ENCODE measurements at places on chromosomes 4 and X. TPM values are rescaled to one million over a fixed set of nuclear protein-coding genes. Genes with fewer than 3 reads are reported as not detected.
A peak's percentile ranks its signal among the peaks of the same experiment; 100 is the strongest.

DNA sequence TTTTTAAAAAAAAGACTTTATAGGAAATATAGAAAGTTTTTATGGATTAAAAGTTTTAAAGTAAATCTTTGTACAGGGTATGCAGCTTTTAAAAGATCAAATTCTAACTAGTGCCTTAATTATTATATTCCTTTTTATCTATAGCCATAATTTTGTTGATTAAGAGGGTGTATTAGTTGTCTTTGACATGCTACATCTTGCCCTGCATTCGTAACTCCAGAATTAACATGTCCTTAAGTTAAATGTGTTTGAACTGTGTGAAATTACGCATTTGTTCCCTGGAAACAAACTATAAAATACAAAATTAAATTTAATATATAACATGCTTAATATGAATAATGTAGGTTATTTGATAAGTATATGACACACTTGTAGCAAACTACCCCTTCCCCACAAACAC, 66.3 kb downstream of the PTPN13 start:
- no peak overlapping the region for H3K4me3 ChIP-seq
- no peaks in the 10 kb centered on the region for H3K27me3 ChIP-seq
- peaks cover 2% of the 10 kb centered on the region for H3K36me3 ChIP-seq
- H3K4me1 ChIP-seq = peaks cover 4% of the 10 kb centered on the region
- H3K27ac ChIP-seq = no peak overlapping the region
- no peak for DNase-seq

Gene TMEM156
- total RNA-seq = 56.8 TPM

DNA sequence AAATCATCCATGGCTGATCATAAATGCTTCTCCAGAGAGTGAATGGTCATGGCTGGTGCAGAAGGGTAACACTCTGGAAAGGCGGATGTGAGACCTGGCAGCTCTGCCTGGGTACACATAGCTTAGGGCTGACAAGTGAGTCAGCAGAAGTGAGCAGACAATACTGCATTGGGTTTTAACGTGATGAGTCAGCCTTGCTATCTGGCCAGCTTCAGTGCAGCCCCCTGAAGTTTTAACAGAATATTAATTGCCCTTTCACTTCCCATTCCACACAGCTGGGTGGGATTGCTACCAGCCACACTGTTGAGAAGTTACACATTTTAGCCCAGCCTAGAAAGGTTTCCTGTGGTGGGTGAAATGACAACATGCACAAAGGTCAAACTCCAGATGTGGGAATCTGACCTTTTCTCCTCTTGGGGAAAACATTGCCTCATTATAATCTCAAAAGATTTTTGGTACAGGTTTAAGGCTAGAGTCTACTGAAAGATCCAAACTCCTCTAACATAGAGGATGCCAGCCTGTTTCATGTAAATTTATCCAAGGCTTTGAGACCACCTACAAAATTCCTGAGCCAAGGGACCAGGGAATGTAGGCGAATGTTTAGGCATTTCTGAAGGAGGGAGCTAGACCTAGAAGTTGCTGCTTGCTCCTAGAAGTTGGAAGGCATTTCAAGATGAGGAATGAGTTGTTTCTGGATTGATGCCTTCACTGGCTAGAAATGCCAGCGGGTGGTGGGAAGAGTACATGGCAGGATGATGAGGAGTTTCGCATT, 230.3 kb upstream of the PGRMC2 start:
- H3K36me3 ChIP-seq = peaks cover 7% of the 10 kb centered on the region
- no peaks in the 10 kb centered on the region for H3K27me3 ChIP-seq
- no peak overlapping the region for H3K27ac ChIP-seq
- H3K4me3 ChIP-seq = no peak overlapping the region

DNA sequence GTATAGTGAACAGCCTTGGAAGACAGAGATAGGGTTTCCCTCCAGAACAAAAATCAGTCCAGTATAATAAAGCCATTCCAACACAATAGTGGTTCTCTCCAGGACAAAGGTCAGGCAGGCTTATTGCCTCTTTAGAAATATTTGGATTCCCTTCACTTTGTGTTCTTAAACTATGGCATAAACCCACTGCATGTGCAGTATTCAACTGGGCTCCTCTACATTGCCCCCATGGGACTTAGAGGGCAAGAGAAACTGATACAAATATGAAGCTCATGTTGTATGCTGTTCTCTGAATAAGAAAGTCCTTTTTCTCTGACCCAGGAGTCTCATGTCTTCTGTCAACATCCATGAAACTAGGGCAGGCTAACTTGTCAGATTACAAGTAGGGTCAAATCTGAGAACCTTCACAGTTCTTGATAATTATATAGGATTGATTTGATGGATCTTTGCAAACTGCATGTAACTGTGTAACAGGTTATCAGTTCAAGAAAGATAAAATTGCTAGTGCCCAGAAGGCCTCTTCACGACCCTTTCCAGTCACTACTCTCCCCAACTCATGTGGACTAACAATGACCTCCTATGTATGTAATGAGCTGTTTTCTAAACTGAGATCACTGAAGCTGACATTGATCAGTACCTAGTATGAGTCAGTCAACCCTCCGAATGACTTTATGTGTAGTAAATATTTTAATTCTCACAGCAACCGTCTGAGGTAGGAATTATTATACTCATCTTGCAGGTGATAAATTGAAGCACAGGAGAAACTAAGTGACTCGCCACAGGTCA, 31.9 kb upstream of the FAM9C start:
- peaks cover 71% of the 10 kb centered on the region for H3K4me1 ChIP-seq
- H3K27me3 ChIP-seq = peaks cover 53% of the 10 kb centered on the region
- no peak for DNase-seq
- H3K4me3 ChIP-seq = peak overlapping the region; percentile 62
- H3K36me3 ChIP-seq = peaks cover 5% of the 10 kb centered on the region

DNA sequence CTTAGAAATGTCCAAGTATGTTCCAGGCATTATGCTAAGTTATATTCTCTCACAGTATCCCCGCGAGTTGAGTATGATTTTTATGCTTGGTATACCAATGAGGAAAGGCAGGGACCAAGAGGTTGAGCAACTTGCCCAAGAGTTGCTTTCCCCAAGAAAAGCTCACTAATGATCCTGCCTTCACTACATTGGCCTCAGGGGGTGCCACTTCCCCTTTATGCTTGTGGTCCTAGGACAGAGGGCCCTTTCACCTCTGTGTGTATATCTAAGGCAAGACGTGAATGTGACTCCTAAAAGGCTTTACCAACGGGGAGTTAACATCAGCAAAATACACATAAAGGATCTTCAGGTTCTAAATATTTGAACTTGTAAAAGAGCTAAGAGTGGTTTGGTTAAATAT, 164.4 kb upstream of the CPEB2 start:
- DNase-seq = no peak
- no peaks in the 10 kb centered on the region for H3K36me3 ChIP-seq
- H3K4me3 ChIP-seq = no peak overlapping the region
- peaks cover 6% of the 10 kb centered on the region for H3K4me1 ChIP-seq

- no peak for DNase-seq
- H3K4me3 ChIP-seq = no peak overlapping the region
- H3K36me3 ChIP-seq = no peaks in the 10 kb centered on the region
- no peak overlapping the region for H3K27ac ChIP-seq
These were observed 383.5 kb downstream of the STPG2 start for GRCh38 chr4:97759785-97760184.

- H3K4me3 ChIP-seq = no peak overlapping the region
- H3K36me3 ChIP-seq = no peaks in the 10 kb centered on the region
- no peak for DNase-seq
- no peak overlapping the region for H3K27ac ChIP-seq
- H3K27me3 ChIP-seq = no peaks in the 10 kb centered on the region
- no peaks in the 10 kb centered on the region for H3K4me1 ChIP-seq
These were observed 258.6 kb downstream of the STIM2 start for GRCh38 chr4:27119239-27119638.

Gene AREG
- 4.8 TPM for total RNA-seq

DNA sequence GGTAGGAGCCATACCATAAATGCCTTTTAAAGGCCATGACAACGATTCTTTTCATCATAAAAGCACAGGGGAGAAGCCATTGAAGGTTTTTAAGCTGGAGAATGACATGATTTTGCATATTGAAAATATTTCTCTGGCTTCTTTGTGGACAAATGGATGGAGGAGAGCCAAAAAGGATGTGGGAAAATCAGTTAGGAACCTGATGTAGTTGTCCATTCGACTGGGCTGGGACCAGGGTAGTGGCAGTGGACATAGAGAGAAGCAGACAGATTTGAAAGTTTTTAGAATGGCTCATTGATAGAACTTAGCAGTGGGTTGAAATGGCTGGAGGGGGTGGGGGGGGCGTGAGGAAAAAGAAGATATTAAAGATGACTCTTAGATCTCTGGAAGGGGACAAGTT, 19.7 kb upstream of the MSN start:
- no peak for DNase-seq
- no peak overlapping the region for H3K27ac ChIP-seq
- no peak overlapping the region for H3K4me3 ChIP-seq
- peaks cover 35% of the 10 kb centered on the region for H3K4me1 ChIP-seq
- H3K36me3 ChIP-seq = no peaks in the 10 kb centered on the region

- no peaks in the 10 kb centered on the region for H3K27me3 ChIP-seq
- no peak overlapping the region for H3K27ac ChIP-seq
These were observed 7.2 kb upstream of the C1QTNF7 start for GRCh38 chr4:15420642-15421041.

DNA sequence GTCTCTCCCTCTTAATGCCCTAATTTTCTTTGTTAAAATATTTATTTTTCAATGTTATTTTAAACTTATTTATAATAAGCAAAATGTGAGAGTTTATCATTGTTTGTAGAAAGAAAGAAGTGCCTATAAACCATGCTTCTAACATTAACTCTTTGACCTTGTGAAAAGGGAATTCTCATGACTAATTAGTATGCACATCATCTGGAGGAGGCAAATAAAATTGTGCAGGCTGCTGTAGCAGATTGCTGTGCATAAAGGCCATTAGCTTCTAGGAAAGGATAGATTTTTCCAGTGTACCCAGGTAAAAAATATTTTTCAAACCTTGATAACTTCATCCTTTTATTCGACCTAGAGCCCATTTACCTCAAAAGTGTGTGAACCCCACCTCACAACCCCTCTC, 84.6 kb upstream of the GUCY1A1 start:
- no peak overlapping the region for H3K4me3 ChIP-seq
- H3K36me3 ChIP-seq = no peaks in the 10 kb centered on the region
- no peaks in the 10 kb centered on the region for H3K27me3 ChIP-seq
- no peak overlapping the region for H3K27ac ChIP-seq
- no peak for DNase-seq

Gene STBD1
- not detected for total RNA-seq

- no peaks in the 10 kb centered on the region for H3K36me3 ChIP-seq
- no peak for DNase-seq
- peaks cover 11% of the 10 kb centered on the region for H3K4me1 ChIP-seq
- peaks cover 22% of the 10 kb centered on the region for H3K27me3 ChIP-seq
- H3K27ac ChIP-seq = no peak overlapping the region
These were observed 3.6 kb upstream of the PDE5A start for GRCh38 chr4:119632216-119632615.

DNA sequence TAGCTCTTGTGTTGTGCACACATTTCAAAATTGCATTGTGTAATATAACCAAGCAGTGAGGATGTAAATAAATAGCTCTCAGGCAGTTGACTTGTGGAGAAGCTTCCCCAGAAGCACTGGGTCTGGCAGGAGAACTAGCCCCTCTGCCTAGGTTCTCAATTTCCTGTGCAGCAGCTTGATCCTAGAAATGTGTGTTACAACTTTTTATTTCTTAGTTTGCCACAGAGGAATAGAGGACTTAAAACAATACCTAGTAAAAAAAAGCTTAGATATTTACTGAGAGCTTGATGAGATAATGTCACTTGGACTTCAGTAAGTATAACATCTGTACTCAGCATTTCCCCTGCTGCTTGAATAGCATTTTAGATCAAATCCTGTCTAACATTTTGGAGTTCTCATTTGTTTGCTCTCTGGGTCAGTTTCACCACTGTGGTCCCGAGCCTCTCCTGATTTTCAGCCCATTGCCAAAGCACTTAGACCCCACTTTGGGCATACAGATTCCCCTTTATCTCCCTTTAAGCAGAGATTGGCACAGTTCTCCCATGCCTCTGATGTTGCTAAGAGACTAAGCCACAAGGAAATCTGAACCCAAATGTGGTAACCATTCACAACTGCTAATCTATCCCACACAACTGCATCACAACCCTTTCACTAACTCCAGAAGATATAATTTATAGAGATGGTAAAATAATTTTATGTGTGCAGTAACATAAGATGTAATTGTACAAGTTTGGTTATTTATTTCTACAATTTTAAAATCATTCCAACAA, 98.2 kb upstream of the NRK start:
- peaks cover 9% of the 10 kb centered on the region for H3K27me3 ChIP-seq
- no peaks in the 10 kb centered on the region for H3K36me3 ChIP-seq
- H3K4me3 ChIP-seq = no peak overlapping the region
- H3K4me1 ChIP-seq = no peaks in the 10 kb centered on the region

DNA sequence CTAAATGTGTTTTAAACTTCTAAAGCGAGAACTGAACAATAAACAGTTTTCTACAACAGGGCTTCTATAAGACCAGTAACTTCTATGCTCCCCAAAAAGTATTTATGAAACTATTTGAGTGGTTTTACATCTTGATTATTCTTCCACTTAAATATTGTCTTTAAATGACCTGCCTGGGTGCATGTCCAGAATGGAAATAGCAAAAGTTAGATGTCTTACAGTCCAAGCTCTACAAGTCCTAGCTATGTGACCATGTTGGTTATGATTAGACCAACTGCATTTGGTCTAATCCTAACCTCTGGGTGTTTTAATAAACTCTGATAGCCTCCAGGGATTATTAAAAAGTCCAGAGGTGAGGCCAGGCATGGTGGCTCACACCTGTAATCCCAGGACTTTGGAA, 79.0 kb upstream of the ATXN3L start:
- H3K27ac ChIP-seq = no peak overlapping the region
- peaks cover 14% of the 10 kb centered on the region for H3K4me1 ChIP-seq
- no peaks in the 10 kb centered on the region for H3K36me3 ChIP-seq

DNA sequence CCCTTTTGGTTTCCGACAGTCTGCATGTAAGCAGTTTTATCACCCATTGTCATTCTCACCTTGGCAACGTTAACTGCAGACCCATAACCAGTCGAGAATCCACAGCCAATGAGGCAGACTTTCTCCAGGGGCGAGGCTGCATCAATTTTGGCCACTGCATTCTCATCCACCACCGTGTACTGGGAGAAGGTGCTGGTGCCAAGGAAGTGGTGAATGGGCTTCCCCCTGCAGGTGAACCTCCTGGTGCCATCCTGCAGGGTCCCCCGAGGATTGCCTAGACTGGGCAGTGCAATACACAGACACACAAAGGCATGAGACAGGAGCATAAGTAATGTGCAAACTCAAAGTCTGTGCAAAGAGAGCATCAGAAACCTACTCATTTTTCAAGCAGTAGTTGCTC, 5.4 kb downstream of the ADH1B start:
- DNase-seq = no peak
- no peak overlapping the region for H3K4me3 ChIP-seq
- H3K27ac ChIP-seq = no peak overlapping the region
- H3K27me3 ChIP-seq = no peaks in the 10 kb centered on the region

DNA sequence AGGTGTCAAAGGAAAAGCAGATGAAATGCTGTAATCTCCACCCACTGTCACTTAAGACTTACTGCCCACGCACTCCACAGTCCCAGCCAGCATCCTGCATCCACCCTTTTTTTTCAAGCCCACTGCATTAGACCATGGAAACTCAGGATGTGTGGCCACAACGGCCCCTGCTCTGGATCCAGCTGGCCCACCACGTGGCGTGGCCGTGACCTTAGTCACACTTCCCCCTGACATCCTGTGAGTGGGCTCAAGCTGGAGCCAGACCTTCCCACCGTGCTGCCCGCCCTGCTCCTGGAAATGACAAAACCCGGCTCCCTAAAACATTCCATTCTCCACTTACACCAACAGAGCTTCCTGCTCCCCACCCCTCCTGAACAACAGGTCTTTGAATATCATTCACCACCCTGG, 588.3 kb upstream of the DIPK2B start:
- no peak for DNase-seq
- H3K36me3 ChIP-seq = peaks cover 4% of the 10 kb centered on the region
- H3K4me3 ChIP-seq = peak overlapping the region; percentile 60
- peaks cover 66% of the 10 kb centered on the region for H3K4me1 ChIP-seq
- H3K27me3 ChIP-seq = peaks cover 22% of the 10 kb centered on the region
- H3K27ac ChIP-seq = peak overlapping the region; percentile 43

Gene NPNT
- not detected for total RNA-seq
